ENCODE measurements at places on chromosomes 7 and 10. TPM values are rescaled to one million over a fixed set of nuclear protein-coding genes. Genes with fewer than 3 reads are reported as not detected.

The TMEM229A gene
- not detected for total RNA-seq

The LDB3 gene
- total RNA-seq: 0.15 TPM

The SLC39A12 gene
- total RNA-seq: not detected

The WEE2 gene
- total RNA-seq: not detected

The NOS3 gene
- 4.3 TPM for total RNA-seq

The MOGAT3 gene
- total RNA-seq: not detected

The SMARCD3 gene
- 26.9 TPM for total RNA-seq

The SDHAF3 gene
- 13.1 TPM for total RNA-seq

The AFAP1L2 gene
- 1.9 TPM for total RNA-seq

The ABLIM1 gene
- 0.59 TPM for total RNA-seq

The NPFFR1 gene
- not detected for total RNA-seq

The EVX1 gene
- total RNA-seq: not detected

The AMPH gene
- total RNA-seq: 1.9 TPM

The LIPF gene
- not detected for total RNA-seq

The OR2A1 gene
- total RNA-seq: under 0.01 TPM

The PIK3AP1 gene
- not detected for total RNA-seq

The DPYSL4 gene
- total RNA-seq: 5.9 TPM

The SYT15B gene
- total RNA-seq: under 0.01 TPM

The XRCC2 gene
- 3.1 TPM for total RNA-seq

The TLX1 gene
- not detected for total RNA-seq

The LHFPL3 gene
- total RNA-seq: not detected

The MAT1A gene
- not detected for total RNA-seq

The SHH gene
- total RNA-seq: not detected

The CALHM1 gene
- not detected for total RNA-seq

The HTR5A gene
- total RNA-seq: not detected

The IKZF5 gene
- 1.7 TPM for total RNA-seq

The SEC61A2 gene
- total RNA-seq: 3.0 TPM

The GPRIN2 gene
- not detected for total RNA-seq

The MLXIPL gene
- 2.4 TPM for total RNA-seq

The LIPM gene
- not detected for total RNA-seq

The EBF3 gene
- 1.5 TPM for total RNA-seq

The PDZD7 gene
- 1.0 TPM for total RNA-seq

The GAD2 gene
- total RNA-seq: not detected

The FRAT1 gene
- total RNA-seq: 1.0 TPM

The RADIL gene
- total RNA-seq: 2.2 TPM

The SLIT1 gene
- under 0.01 TPM for total RNA-seq

The SNX8 gene
- 21.5 TPM for total RNA-seq

The TRIM50 gene
- total RNA-seq: not detected

The INA gene
- 0.59 TPM for total RNA-seq

The PLEKHS1 gene
- total RNA-seq: not detected

The HOXA2 gene
- 1.3 TPM for total RNA-seq

The ENKUR gene
- total RNA-seq: not detected

The CFAP43 gene
- under 0.01 TPM for total RNA-seq

The ZNF438 gene
- total RNA-seq: 3.5 TPM

The CARD11 gene
- 0.84 TPM for total RNA-seq

The PITX3 gene
- total RNA-seq: not detected

The WIPF3 gene
- under 0.01 TPM for total RNA-seq

The ZDHHC6 gene
- total RNA-seq: 18.7 TPM

The ICA1 gene
- 1.0 TPM for total RNA-seq

The PDE6C gene
- not detected for total RNA-seq

The PRKCQ gene
- total RNA-seq: 0.34 TPM
